ENCODE measurements at places on chromosomes 7 and 10.

DNA sequence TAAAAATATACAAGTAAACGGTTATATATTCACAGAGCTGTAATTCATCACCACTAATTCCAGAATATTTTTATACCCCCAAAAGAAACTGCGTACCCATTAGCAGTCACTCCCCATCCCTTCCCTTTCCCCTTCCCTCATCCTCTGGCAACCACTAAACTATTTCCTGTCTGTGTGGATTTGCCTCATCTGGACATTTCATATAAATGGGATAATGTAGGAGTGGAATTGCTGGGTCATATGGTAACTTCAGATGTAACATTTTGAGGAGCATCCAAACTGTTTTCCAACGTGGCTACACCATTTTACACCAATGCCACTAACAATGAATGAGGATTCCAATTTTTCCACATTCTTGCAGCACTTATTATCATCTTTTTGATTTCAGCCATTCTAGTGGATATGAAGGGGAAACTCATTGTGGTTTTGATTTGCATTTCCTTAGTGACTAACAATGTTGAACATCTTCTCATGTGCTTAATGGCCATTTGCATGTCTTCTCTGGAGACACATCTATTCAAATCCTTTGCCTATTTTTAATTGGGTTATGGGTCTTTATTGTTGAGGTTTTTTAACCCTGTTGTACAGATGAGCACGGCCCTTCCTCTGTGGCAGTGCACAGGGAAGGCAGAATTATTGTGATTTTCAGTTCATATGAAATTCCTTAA is 79.2 kb downstream of the RBM20 start:
- DNase-seq, result no peak

DNA sequence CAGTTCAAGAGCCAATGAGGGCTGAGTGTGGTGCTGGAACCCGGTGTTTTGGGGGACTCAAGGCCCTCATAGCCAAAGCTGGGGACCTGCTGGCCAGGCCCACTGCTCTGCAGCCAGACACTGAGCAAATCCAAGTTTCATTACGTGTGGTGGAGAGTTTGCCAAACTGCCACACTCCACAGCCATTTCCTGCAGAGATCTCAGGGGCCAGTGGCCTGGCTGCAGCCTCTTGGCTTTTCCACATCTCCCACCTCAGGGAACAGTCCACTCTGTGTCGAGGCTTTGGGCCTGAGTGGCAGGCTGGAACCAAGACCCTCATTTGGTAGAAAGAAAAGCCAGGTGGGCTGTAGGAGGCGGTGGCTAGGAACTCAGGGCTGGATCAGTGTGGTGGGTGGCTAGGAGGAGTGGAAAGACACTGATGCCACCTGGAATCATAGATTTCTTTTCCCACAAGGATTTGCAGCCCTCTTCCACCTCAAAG is 3.2 kb downstream of the HOXA11 start:
- no peak for DNase-seq

GRCh38 chr10:677750-678661 is 11.5 kb downstream of the DIP2C start:
- DNase-seq, result no peak

GRCh38 chr10:126392068-126392467 is 3.8 kb upstream of the ADAM12 start:
- DNase-seq, result no peak

GRCh38 chr10:85600744-85601081 is 765.9 kb downstream of the GRID1 start:
- no peak for DNase-seq

GRCh38 chr7:13290975-13291374 is 603.5 kb downstream of the ARL4A start:
- DNase-seq, result no peak

GRCh38 chr10:50512214-50512595 is 111.6 kb downstream of the SGMS1 start:
- no peak for DNase-seq

DNA sequence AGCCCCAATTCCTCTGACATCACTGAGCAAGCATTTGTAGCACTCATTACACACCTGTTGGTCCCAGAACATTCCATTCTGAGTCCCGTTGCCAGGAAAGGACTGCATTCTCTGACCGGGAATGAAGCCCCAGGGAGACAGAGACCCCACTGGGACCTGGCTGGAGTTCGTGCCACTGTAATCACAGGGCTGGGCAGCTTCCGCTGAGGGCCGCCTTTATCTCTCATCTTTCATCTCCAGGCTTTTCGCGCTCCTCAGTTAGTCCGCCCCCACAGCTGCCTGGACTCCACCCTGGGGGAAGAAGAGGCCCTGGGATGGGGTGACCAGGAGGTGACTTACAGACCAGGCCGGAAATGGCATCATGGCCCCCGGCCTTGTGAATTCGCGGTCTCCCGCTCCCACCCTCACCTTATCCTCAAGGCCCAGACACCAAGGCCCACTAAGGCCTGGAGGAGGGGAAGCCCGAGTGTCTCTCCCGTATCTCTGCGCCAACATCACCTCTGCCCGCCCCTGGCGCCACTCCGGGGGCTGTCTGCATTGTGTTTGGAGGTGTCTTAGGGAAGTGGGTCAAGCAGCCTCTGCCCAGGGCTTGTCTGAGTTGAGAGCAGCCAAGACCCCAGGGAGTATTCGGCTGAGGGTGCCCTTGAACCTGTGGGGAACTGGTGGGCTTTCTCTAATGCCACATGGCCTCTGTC is 75.4 kb downstream of the PROSER2 start:
- DNase-seq, result peak; percentile 23

DNA sequence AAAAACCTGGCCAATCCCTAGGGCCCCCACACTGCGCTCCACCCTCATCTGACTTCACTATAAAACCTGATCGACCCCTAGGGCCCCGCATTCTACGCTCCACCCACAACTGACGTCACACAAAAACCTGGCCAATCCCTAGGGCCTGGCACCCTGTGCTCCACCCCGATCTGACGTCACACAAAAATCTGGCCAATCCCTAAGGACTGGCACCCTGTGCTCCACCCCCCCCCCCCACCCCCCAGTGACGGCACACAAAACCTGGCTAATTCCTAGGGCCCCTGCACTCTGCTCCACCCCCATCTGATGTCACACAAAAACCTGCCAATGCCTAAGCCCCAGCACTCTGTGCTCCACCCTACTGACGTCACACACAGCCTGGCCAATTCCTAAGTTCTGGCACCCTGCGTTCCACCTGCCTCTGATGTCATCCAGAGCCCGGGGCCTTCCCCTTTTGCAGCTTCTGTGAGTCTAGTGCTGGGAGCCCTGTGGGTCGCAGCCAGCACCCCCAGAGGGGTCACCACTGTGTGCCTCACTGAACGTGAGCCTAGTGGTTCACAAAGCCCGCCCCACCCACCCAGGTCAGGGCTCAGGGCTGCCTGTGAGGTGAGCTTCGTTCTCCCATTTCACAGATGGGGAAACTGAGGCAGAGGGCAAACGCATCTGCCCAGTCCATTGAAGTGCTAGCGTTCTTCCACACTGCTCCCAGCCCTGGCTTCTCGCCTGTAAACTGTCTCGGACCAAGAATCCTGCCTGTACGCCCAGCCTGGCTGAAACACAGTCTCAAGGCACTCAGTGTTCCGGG is 40.6 kb downstream of the MICALL2 start:
- no peak for DNase-seq

- no peak for DNase-seq
These were observed 364.2 kb downstream of the SFMBT2 start for GRCh38 chr10:7046615-7047014.

- DNase-seq, result no peak
These were observed 690.4 kb upstream of the NRP1 start for GRCh38 chr10:34024693-34025425.

- no peak for DNase-seq
These were observed 5.4 kb downstream of the POP7 start for GRCh38 chr7:100711369-100711768.

GRCh38 chr7:24637706-24638105 is 64.5 kb downstream of the PALS2 start:
- no peak for DNase-seq

DNA sequence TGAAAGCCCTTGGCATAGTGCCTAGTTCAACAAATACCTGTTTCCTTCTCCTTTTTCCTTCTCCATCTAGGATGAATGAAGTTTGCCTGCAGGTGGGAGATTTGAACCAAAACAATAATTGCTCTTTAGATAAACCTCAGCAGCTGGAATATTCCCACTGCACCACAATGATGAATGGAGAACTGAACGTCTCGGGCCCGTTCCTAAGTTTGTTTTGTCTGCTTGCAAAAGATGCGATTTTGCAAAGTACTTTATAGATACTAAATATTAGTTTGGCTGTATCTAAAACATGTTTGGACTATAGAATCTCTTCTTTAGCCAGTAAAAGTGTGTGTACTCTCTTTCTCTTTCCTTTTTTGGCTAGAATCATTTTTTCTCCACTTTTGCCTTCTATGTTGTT is 75.8 kb upstream of the BMPER start:
- DNase-seq, result no peak

GRCh38 chr10:118993214-118993613 is 36.3 kb upstream of the NANOS1 start:
- no peak for DNase-seq

GRCh38 chr10:79320820-79321493 is 26.3 kb upstream of the PPIF start:
- no peak for DNase-seq

DNA sequence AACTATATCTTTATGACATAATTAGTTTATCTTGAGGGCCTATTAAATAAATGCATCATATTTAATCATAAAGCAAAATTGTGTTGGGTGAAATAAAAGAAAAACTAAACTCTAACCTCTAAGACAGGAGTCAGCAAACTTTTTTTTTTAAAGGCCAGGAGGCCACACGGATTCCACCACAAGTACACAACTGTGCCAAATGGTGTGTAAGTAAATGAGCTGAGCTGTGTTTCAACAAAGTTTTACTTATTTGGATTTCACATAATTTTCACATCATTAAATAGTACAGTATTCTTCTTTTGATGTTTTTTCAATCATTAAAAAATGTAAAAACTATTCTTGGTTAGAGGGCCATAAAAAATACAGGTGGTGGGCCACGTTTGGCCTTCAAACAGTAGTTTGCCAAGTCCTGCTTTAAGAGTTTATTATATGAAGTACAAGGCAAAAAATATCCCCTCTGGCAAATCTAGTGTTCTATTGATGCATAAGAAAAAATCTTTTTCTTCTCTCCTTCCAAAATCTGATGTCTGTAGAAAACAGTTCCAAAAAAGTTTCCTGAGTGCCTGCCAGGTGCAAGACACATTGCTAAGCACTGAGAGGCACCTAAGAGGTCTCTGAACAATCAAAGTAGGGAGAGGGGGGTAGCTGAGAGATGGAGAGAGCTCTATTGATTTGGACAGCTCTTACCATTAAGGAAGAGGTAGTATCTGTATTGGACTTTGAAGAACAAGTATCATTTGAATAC is 26.5 kb upstream of the SPOCK2 start:
- no peak for DNase-seq

- DNase-seq, result no peak
These were observed 1.2 kb downstream of the PDIA4 start for GRCh38 chr7:149027055-149027454.

DNA sequence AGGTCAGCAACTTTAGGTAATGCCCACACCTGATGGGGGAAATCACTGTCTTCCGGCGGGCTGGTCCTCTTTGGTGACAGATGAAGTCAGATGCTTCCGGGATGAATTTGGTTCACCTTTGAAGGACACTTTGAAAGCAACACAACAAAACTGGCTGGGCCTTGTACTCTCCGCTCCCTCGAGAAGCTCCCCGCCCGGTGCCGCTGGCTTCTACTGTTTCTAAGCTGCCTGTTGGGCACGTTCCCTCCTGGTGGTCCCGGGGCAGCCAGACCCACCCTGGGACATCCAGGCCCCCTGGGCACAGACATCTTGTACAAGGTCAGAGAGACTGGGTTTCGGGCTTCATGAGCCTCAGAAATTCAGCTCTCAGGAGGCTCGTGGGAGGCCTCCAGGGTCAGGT is 452.3 kb downstream of the DNAJB6 start:
- no peak for DNase-seq

- no peak for DNase-seq
These were observed 243.6 kb downstream of the SKIDA1 start for GRCh38 chr10:21281765-21282484.

- DNase-seq, result no peak
These were observed 269.7 kb downstream of the ZMYND11 start for GRCh38 chr10:404991-405390.

DNA sequence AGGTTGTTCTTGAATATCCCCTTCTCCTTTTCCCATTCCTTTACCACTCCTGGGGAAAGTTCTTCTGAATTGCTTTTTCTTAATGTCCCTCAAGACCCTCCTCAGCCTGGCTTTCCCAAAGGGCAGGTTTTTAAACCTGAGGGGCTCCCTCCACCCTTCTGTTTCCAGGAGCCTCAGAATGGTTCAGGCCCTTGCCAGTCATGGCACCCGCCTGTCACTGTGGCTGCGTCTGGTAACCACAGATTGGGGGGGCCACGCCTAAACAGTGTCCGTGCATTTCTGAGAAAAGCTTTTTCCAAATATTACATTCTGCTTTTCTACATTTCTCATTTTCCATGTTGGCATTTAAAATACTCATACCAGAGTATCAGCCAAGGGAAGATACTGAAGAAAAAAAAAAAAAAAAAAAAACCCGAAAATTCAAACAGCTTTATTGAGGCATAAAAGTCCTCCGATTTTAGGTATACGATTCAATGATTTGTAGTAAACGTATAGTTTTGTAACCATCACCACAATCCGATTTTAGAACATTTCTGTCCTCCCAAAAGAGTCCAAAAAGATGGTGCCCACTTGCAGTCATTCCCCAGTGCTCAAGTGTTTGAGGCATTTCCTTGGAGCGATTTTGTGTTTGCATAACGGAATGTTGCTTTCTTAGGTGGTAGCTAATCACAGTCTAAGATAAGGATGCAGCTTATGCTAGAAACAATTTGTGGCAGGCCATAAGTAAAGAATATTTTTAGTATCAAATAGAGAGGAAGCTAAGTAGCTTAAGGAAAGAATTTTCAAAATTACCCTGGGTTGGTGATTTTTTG is 22.1 kb downstream of the HKDC1 start:
- no peak for DNase-seq

- DNase-seq, result peak; percentile 40
These were observed 43.1 kb upstream of the ST8SIA6 start for GRCh38 chr10:17497446-17498030.

- DNase-seq, result no peak
These were observed 14.1 kb upstream of the MYH16 start for GRCh38 chr7:99258501-99258900.

All from NCI-H510A treated with DMSO at 0.1 percent for 48 hours (cell line).